Placental pericyte (primary cell): ENCODE measurements at places on chromosomes 4 and X. TPM values are rescaled to one million over a fixed set of nuclear protein-coding genes. Genes with fewer than 3 reads are reported as not detected.

ATP10D gene
- 31.1 and 49.0 TPM in 2 replicates for total RNA-seq

MAGEB18 gene
- total RNA-seq = not detected in 2 replicates

RAB40A gene
- total RNA-seq = under 0.01 TPM in 1 of 2 replicates, not detected in the other

OPN1MW3 gene
- total RNA-seq = not detected in 2 replicates

MAGEB17 gene
- not detected in 2 replicates for total RNA-seq

ZAR1 gene
- not detected in 2 replicates for total RNA-seq

GPR101 gene
- total RNA-seq = not detected in 2 replicates

PRKG2 gene
- 0.72 TPM in 1 of 2 replicates, not detected in the other for total RNA-seq

SMR3B gene
- not detected in 2 replicates for total RNA-seq

ARX gene
- total RNA-seq = not detected in 2 replicates

ARHGAP4 gene
- 1.1 and 2.9 TPM in 2 replicates for total RNA-seq

NEIL3 gene
- 2.6 and 14.6 TPM in 2 replicates for total RNA-seq

DAPP1 gene
- total RNA-seq = not detected in 2 replicates

NPFFR2 gene
- 6.1 and 9.0 TPM in 2 replicates for total RNA-seq

COL4A6 gene
- 11.9 and 30.0 TPM in 2 replicates for total RNA-seq

ETDA gene
- total RNA-seq = not detected in 2 replicates

XKRX gene
- 0.22 and 4.2 TPM in 2 replicates for total RNA-seq

DUX4 gene
- total RNA-seq = not detected in 2 replicates

BST1 gene
- 11.2 and 62.6 TPM in 2 replicates for total RNA-seq

STIM2 gene
- 6.3 and 25.2 TPM in 2 replicates for total RNA-seq

MAGEA8 gene
- not detected in 2 replicates for total RNA-seq

FAM199X gene
- total RNA-seq = 13.6 and 32.2 TPM in 2 replicates

CLNK gene
- not detected in 2 replicates for total RNA-seq

CYLC1 gene
- not detected in 2 replicates for total RNA-seq

BMP3 gene
- total RNA-seq = 0.14 TPM in 1 of 2 replicates, not detected in the other

AMELX gene
- not detected in 2 replicates for total RNA-seq

TEC gene
- under 0.01 and 0.72 TPM in 2 replicates for total RNA-seq

TCEANC gene
- 1.7 and 3.3 TPM in 2 replicates for total RNA-seq

CT55 gene
- not detected in 2 replicates for total RNA-seq

ADH7 gene
- not detected in 2 replicates for total RNA-seq

FAM114A1 gene
- 319 and 352 TPM in 2 replicates for total RNA-seq

NUP62CL gene
- total RNA-seq = 0.86 TPM in 1 of 2 replicates, not detected in the other

KLHL34 gene
- 0.14 TPM in 1 of 2 replicates, not detected in the other for total RNA-seq

GUCY1A1 gene
- total RNA-seq = 0.14 and 0.44 TPM in 2 replicates

ALB gene
- not detected in 2 replicates for total RNA-seq

BMX gene
- under 0.01 TPM in 1 of 2 replicates, not detected in the other for total RNA-seq

FGF5 gene
- total RNA-seq = 2.8 and 32.5 TPM in 2 replicates

NDNF gene
- 0.43 TPM in 1 of 2 replicates, not detected in the other for total RNA-seq

SERPINA7 gene
- total RNA-seq = not detected in 2 replicates

DCAF12L1 gene
- not detected in 2 replicates for total RNA-seq

PDGFRA gene
- total RNA-seq = 178 and 283 TPM in 2 replicates

SYNPO2 gene
- total RNA-seq = 13.1 and 17.0 TPM in 2 replicates

ZBTB49 gene
- 5.9 and 8.7 TPM in 2 replicates for total RNA-seq

IL1RAPL1 gene
- total RNA-seq = 0.88 and 2.9 TPM in 2 replicates

GAK gene
- total RNA-seq = 73.1 and 117 TPM in 2 replicates

SNCA gene
- total RNA-seq = 4.9 and 7.9 TPM in 2 replicates

RNF128 gene
- total RNA-seq = 1.5 and 11.0 TPM in 2 replicates
